ENCODE measurements at places on chromosomes 5 and 9. TPM values are rescaled to one million over a fixed set of nuclear protein-coding genes. Genes with fewer than 3 reads are reported as not detected.

The LCN1 gene
- total RNA-seq, result not detected

The GBGT1 gene
- total RNA-seq, result 4.6 TPM

The PCDHB6 gene
- total RNA-seq, result 0.80 TPM

The OR4F3 gene
- not detected for total RNA-seq

The MRPL41 gene
- total RNA-seq, result 37.8 TPM

The PCDHA9 gene
- 0.04 TPM for total RNA-seq

The LAMC3 gene
- 1.1 TPM for total RNA-seq

The IFNA21 gene
- total RNA-seq, result not detected

The ZNF346 gene
- total RNA-seq, result 16.4 TPM

The SPATA6L gene
- 0.49 TPM for total RNA-seq

The CCDC183 gene
- 0.84 TPM for total RNA-seq

The PIP5KL1 gene
- total RNA-seq, result 0.49 TPM

The EGFLAM gene
- 38.0 TPM for total RNA-seq

The CCL27 gene
- total RNA-seq, result 0.31 TPM

The NUTM2G gene
- total RNA-seq, result not detected

The HAVCR2 gene
- total RNA-seq, result 4.3 TPM

The LHX2 gene
- 0.44 TPM for total RNA-seq

The SPATA31E1 gene
- total RNA-seq, result not detected

Data from muscle of leg (tissue), 16 donors.